Activated T-helper 2 cell treated with anti-CD3 and anti-CD28 coated beads, Interferon-gamma antibody, Interleukin-2, Interleukin-4, amounts not matched to agents 10 μg/mL and 5 μg/mL and 100 μg/mL, durations not matched to agents 14 hours and 24 hours and 36 hours (primary cell): ENCODE measurements at places on chromosomes 3 and 15.

DNA sequence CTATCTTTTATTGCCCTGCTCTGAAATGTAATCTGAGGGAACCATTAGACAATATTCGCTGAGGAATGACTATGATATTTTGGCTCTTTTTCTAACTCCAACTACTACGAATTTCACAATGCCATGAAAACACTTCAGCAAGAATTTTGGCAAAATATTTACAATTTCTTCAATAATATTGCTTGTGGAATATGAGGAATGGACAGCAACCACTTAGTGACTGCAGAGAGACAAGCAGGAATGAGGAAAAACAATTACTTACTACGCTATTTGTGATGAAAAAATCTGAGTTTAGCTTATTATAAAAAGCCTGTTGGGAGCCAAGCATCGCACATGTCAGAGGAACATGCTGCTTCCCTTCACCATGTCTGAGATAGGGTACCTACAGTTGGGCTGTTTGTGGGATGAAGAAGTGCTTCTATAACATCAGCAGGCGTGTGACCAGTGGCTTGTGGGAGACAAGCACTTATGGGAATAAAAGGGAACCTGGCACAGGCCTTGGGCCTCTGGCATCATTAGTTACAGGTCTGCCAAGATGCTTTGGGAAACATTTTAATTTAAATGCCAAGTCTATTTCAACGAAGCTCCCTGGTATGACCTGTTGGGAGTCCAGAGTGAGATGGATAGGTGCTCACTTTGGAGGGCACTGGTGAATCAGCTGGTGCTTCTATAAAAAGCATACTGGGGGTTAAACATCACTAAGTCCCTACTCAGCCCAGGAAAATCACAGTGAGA lies 2.7 kb upstream of the PLCL2 start:
- DNase-seq = no peak
- peak overlapping the region; percentile 75 for H3K4me3 ChIP-seq
- no peaks in the 10 kb centered on the region for H3K36me3 ChIP-seq

- H3K4me3 ChIP-seq = no peak overlapping the region
- DNase-seq = peak; percentile 35
- H3K27ac ChIP-seq = peak overlapping the region; percentile 65
Observed at GRCh38 chr3:58116161-58116955, 94.4 kb downstream of the DNASE1L3 start.

- no peak overlapping the region for H3K4me3 ChIP-seq
- H3K36me3 ChIP-seq = peaks cover 8% of the 10 kb centered on the region
- no peak for DNase-seq
- no peaks in the 10 kb centered on the region for H3K27me3 ChIP-seq
Observed at GRCh38 chr15:81271761-81272644, 51.9 kb downstream of the STARD5 start.

DNA sequence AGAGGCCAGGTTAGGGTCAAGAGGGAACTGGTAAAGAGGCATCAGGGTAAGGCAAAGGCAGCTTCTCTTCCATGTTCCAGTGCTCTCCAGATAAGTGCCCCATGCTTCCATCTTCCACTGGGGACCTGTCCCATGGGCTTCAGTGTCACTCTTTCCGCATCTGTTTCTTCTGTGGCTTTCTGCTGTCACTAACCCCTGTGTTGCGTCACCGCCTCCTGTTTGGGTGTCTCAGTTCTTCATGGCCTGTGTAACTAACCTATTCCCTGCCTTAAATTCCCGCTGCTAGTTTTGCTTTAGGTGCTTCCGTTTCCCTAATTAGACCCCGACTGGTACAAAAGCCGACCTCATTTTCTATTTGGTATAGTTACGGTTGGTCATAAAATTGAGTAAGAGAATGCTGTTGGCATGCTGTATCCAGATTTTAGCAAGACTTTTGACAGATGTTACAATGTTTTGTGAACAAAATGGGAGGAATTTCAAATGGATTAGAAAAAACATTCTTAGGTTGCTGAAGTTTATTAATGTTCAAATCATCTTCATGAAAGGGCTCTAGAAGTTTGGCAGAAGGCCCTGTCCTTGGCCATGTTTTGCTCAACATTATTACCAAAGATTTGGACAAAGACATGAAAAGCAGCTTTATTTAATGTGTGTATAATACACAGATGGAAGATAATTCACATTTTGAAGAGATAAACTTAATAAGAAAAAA lies 245.3 kb downstream of the BBX start:
- peaks cover 10% of the 10 kb centered on the region for H3K36me3 ChIP-seq
- H3K4me3 ChIP-seq = no peak overlapping the region
- DNase-seq = no peak

- no peak for DNase-seq
- H3K4me1 ChIP-seq = no peaks in the 10 kb centered on the region
- no peaks in the 10 kb centered on the region for H3K36me3 ChIP-seq
- H3K27ac ChIP-seq = no peak overlapping the region
Observed at GRCh38 chr3:116093374-116093773, 351.9 kb downstream of the LSAMP start.

GRCh38 chr3:182370949-182371348 lies 422.4 kb upstream of the ATP11B start:
- no peak overlapping the region for H3K4me3 ChIP-seq
- H3K36me3 ChIP-seq = no peaks in the 10 kb centered on the region
- H3K4me1 ChIP-seq = no peaks in the 10 kb centered on the region

DNA sequence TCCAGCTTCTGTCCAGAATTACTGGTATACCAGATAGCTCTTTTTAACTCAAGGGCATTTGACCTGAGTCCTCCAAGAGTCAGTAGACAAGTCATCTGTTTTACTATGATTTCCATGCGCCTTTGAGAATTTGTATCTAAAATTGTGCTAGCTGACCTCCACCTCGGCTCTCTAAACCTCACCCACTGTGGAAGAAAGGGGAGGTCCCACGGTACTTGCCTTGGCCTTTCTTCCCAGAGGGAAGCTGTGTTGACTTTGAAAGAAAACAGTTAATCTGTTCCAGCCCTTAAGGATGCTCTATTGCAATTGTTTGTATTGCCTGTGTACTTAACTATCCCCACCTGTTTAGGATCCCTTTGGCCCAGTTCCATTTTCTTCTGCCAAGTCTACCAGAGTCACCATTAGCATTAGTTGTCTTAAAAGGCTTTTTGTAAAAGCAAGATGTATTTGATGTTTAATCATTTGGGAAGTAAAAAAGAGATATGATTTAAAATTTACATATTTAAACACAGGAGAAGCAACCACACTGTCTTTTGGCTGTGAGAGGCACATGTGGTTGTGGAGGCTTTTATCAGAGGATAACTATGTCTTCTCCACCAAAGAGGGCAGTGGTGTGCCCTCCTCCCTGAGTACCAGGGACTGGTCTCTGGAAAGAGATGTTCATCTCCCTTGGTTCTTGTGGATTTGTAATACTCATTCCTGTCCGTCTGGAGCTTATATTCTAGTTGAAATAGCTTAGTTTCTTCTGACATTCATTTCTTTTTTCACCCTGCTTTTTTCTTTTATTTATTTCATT lies 88.8 kb downstream of the CRTC3 start:
- H3K4me3 ChIP-seq = no peak overlapping the region
- H3K27ac ChIP-seq = peak overlapping the region; percentile 60
- DNase-seq = no peak
- peaks cover 60% of the 10 kb centered on the region for H3K36me3 ChIP-seq

DNA sequence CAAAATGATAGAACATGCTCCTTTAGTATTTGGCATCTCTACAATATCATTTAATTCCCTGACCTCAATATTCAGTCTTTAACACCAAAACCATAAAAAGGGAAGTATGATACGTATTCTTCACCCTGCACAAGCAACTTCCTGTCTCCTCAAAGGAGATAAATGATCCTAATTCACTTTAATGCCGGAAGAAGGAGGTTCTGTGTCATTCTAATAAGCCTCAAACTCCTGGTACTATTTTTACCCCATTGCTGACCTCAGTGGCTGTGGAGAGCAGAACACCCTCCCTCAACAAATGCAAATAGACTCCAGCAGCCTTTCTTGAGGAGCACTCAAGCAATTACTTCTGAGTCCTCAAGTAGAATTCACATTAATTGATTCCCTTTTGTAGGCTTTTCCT lies 173.3 kb downstream of the TMEM108 start:
- H3K27ac ChIP-seq = no peak overlapping the region
- no peaks in the 10 kb centered on the region for H3K36me3 ChIP-seq
- peaks cover 4% of the 10 kb centered on the region for H3K27me3 ChIP-seq
- no peak for DNase-seq
- no peak overlapping the region for H3K4me3 ChIP-seq

GRCh38 chr3:177551431-177551836 lies 354.2 kb upstream of the TBL1XR1 start:
- H3K4me3 ChIP-seq = no peak overlapping the region
- no peaks in the 10 kb centered on the region for H3K27me3 ChIP-seq
- no peak overlapping the region for H3K27ac ChIP-seq
- peaks cover 22% of the 10 kb centered on the region for H3K4me1 ChIP-seq
- no peak for DNase-seq

- no peak overlapping the region for H3K27ac ChIP-seq
- H3K4me1 ChIP-seq = no peaks in the 10 kb centered on the region
- no peak overlapping the region for H3K4me3 ChIP-seq
- peaks cover 55% of the 10 kb centered on the region for H3K36me3 ChIP-seq
Observed at GRCh38 chr3:149828390-149828789, 15.4 kb downstream of the RNF13 start.

GRCh38 chr3:136390574-136390973 lies 140.4 kb downstream of the PCCB start:
- no peak overlapping the region for H3K4me3 ChIP-seq
- no peak for DNase-seq
- peaks cover 3% of the 10 kb centered on the region for H3K36me3 ChIP-seq
- no peak overlapping the region for H3K27ac ChIP-seq
- H3K27me3 ChIP-seq = no peaks in the 10 kb centered on the region

GRCh38 chr3:139533781-139534454 lies 5.6 kb downstream of the RBP1 start:
- H3K27ac ChIP-seq = no peak overlapping the region
- H3K4me1 ChIP-seq = no peaks in the 10 kb centered on the region
- H3K36me3 ChIP-seq = no peaks in the 10 kb centered on the region

- no peak for DNase-seq
- peaks cover 4% of the 10 kb centered on the region for H3K27me3 ChIP-seq
- H3K36me3 ChIP-seq = no peaks in the 10 kb centered on the region
- no peak overlapping the region for H3K27ac ChIP-seq
Observed at GRCh38 chr3:13532631-13533030, 16.3 kb upstream of the FBLN2 start.

DNA sequence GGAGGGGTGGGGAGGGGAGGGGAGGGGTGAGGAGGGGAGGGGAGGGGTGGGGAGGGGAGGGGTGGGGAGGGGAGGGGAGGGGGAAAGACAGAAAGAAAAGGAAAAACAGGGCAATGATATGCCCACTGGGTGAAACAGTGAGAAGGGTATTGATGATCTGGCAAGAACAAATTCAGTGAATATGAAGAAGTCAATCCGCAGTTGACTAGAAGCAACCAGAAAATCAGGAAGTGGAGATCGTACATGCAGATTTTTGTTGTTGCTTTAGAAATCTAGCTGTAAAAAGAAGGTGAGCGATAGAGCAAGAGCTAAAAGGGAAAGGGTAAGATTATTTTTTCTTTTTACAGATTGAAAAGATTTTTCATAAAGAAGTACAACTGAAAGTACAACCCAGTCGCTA lies 47.6 kb upstream of the ARF4 start:
- H3K27me3 ChIP-seq = no peaks in the 10 kb centered on the region
- no peak overlapping the region for H3K27ac ChIP-seq
- no peak overlapping the region for H3K4me3 ChIP-seq
- peaks cover 77% of the 10 kb centered on the region for H3K36me3 ChIP-seq

- H3K36me3 ChIP-seq = no peaks in the 10 kb centered on the region
- no peaks in the 10 kb centered on the region for H3K4me1 ChIP-seq
- no peak overlapping the region for H3K27ac ChIP-seq
- H3K4me3 ChIP-seq = no peak overlapping the region
- DNase-seq = no peak
Observed at GRCh38 chr3:40901298-40901697, 298.0 kb upstream of the CTNNB1 start.

DNA sequence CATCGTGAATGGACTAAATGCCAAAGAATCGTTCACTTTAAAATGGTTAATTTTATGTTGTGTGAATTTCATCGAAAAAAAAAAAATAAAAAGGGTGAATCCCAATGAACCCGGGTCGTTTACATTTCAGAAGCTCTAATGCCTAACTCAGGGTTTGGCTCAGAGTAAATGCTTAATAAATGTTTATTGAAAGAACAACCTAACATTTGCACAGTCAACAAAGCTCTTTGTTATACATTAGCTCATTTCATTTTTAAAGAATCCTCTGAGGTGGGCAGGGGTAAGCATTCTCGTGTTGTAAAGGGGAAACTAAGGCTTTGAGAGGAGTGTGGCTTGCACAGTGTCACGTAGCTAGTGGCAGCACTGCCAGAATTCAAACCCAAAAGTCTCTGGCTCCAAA lies 109.5 kb downstream of the RPLP1 start:
- H3K4me3 ChIP-seq = no peak overlapping the region
- no peaks in the 10 kb centered on the region for H3K36me3 ChIP-seq
- no peaks in the 10 kb centered on the region for H3K4me1 ChIP-seq

- H3K27me3 ChIP-seq = peaks cover 14% of the 10 kb centered on the region
- H3K36me3 ChIP-seq = peaks cover 2% of the 10 kb centered on the region
- no peak for DNase-seq
Observed at GRCh38 chr3:197354568-197355001, 56.2 kb upstream of the DLG1 start.

DNA sequence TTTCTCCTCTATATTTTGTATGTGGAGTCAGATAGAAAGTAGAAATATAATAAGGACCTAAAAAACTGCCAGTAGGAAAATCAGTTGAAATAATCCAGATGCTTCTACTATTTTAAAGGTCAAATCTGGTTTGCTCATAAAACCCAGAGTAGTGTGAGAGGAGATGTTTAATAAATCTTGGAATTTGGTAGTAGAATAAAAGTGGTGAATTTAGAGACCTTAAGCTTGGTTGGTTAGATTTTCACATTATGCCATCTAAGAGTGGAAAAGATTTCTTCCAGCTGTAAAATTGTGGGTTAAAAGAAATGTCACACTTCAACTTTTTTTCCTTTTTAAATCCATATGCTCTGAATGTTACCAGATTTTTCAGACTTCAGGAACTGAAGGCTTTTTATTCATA lies 266.4 kb upstream of the GOLIM4 start:
- H3K36me3 ChIP-seq = no peaks in the 10 kb centered on the region
- no peak overlapping the region for H3K4me3 ChIP-seq
- H3K27ac ChIP-seq = no peak overlapping the region
- H3K27me3 ChIP-seq = no peaks in the 10 kb centered on the region
- DNase-seq = no peak
- H3K4me1 ChIP-seq = no peaks in the 10 kb centered on the region

- peaks cover 40% of the 10 kb centered on the region for H3K27me3 ChIP-seq
- H3K4me1 ChIP-seq = no peaks in the 10 kb centered on the region
- H3K4me3 ChIP-seq = no peak overlapping the region
- H3K36me3 ChIP-seq = no peaks in the 10 kb centered on the region
- no peak for DNase-seq
Observed at GRCh38 chr15:39417366-39418134, 163.3 kb upstream of the THBS1 start.

DNA sequence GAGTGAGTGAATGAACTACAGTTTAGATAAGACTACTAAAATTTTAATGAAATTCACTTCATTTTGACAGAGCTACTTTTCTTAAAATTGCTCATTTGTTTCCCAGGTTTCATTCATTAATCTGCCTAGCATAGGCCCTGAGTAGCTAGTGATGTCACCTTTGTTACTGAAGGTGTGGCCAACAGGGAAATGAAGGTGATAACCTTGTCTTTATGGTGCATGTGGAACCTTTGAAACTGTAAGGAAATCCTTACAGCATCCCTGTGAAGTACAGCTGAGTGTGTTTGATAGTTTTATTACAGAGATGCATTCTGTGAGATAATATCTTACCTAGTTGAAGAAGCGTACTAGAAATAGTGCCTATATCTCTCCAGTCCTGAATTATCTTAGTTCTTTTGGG lies 112.9 kb downstream of the AKAP13 start:
- H3K27me3 ChIP-seq = no peaks in the 10 kb centered on the region
- no peak overlapping the region for H3K4me3 ChIP-seq
- DNase-seq = no peak
- peaks cover 62% of the 10 kb centered on the region for H3K4me1 ChIP-seq
